Esophagus squamous epithelium (tissue), 5 donors: ENCODE measurements at places on chromosomes 11 and 22.

- DNase-seq: no peak
Measured at GRCh38 chr11:88280673-88281316, 56.7 kb downstream of the CTSC start.

- no peak for DNase-seq
Measured at GRCh38 chr11:2913776-2914175, 15.4 kb downstream of the PHLDA2 start.

GRCh38 chr11:29093416-29094120, 923.3 kb downstream of the KCNA4 start:
- DNase-seq: no peak

- no peak for DNase-seq
Measured at GRCh38 chr11:3165152-3165705, at the start of gene OSBPL5. OSBPL5 (minus strand) TSS chr11:3165310; CDS start chr11:3129148, 36,162 bp downstream.

DNA sequence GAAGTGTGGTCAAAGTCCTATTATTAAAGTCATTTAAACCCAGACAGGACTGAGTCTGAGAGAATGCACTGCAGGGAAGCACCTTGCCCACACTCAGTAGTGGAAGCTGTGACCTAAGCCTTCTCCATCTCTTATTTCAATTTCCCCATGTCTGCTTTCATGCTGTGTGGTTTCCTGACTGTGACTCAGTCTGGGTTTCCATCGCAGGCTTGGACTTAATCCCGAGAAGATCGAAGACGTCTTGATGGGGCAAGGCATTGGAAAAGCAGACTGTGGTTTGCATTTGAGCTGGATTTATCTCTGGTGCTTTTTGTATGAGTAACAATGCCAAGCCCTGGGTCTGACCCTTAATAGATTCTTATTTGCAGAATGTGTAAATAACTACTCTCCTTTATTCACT, 238.9 kb downstream of the NTM start:
- DNase-seq: no peak

DNA sequence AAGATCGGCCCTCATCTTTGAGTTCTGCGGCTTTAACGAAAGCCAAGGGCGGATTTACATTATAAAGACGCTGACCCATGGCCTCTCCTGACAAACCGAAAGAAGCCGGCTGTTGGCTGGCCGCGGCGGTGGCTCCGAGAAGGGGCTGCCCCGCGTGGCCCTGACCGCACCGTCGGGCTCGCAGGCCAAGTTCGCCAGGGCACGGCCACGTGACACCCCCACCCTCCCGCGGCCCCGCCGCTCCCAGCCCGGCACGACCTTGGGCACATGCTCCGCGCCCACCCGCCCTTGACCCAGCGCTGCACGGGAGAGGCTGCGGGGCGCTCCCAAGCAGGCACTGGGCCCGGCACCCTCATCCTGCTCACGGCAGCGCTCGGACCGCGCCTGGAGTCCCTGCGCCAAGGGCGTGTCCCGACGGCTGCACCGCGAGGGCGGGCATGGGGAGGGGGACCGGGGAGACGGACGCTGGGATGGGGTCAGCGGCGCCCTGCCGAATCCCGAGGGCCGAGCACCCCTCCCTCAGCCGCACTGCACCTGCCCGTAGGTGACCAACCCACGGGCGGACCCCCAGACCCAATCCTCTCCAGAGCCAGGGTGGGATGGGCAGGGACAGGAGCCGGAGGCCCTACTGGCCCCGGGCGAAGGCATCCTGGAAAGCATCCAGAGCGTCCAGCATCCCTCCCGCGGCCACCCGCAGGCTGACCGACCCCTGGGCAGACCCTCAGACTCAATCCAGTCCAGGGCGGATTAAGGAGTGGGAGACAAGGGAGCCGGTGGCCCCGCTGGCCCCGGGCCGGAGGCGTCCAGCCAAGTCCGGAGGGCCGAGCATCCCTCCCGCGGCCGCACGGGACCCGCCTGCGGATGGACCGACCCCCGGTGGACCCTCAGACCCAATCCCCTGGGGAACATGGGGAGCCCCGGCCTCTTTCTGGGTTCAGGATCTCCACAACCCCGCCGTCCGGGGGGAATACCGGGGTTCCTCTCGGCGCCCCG, 759 bp downstream of the CPT1A start:
- no peak for DNase-seq

DNA sequence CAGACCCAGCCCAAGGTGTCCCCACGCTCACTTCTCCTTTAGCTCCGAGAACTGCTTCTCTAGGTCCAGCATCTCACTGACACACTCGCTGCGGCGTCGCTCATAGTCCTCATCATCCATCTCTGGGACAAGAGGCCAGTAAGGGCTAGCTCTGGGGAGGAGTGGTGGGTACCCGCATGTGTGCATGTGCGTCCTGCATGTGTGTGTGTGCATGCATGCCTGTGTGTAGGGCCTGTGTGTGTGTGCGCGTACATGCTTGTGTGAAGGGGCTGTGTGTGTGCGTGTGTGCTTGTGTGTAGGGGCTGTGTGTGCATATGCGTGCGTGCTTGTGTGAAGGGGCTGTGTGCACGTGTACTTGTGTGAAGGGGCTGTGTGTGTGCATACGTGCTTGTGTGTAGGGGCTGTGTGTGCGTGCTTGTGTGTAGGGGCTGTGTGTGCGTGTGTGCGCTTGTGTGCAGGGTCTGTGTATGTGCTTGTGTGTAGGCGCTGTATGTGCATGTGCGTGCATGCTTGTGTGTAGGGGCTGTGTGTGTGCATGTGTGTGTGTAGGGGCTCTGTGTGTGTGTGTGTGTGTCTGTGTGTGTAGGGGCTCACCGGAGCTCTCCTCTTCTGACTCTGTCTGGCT, 3.3 kb downstream of the BRMS1 start:
- no peak for DNase-seq

DNA sequence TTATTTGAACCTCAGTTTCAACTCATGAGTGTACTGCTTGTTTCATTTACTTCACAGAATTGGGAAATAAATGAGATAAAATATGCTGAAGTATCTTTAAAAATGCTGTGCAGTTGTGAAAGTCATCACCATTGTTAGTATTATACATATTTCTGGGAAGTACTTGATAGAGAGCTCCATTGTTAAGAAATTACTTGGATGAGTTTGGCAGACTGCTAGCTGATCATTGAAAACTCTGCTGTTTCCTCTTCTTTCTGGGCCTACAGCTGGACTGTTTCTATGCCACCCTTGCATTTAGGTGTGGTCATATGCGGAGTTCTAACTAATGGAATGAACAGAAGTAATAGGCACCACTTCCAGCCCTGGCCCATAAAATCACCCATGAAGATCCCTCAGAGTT, 10.0 kb downstream of the SIK2 start:
- no peak for DNase-seq

- no peak for DNase-seq
Measured at GRCh38 chr22:27876684-27877083, 42.4 kb downstream of the PITPNB start.

GRCh38 chr11:14184028-14184940, 174.7 kb downstream of the RRAS2 start:
- no peak for DNase-seq

DNA sequence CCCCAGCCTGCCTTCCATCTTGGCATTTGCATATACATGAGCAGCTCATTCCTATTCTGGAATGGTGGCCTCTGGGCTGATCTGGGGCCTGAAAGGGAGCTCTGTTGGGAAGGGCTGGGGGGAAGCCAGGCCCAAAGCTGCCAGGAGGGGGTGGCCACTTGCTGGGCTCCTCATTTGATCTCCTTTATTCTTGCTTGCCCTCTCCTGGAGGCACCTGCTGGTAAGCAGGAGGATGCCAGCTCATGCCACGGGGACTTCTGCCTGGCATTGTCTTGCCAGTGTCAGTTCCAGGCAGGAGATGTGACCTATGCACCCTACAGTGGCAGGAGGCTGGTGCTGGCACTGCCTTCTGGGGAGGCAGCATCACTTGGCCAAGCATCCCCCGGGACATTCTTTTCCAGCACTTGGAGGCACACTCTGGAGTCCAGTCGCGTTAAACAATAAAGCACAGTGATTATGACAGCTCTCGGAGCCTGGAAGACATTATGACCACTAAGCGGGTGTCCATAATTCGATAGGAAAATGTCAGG, 128.3 kb downstream of the NTM start:
- DNase-seq: no peak

DNA sequence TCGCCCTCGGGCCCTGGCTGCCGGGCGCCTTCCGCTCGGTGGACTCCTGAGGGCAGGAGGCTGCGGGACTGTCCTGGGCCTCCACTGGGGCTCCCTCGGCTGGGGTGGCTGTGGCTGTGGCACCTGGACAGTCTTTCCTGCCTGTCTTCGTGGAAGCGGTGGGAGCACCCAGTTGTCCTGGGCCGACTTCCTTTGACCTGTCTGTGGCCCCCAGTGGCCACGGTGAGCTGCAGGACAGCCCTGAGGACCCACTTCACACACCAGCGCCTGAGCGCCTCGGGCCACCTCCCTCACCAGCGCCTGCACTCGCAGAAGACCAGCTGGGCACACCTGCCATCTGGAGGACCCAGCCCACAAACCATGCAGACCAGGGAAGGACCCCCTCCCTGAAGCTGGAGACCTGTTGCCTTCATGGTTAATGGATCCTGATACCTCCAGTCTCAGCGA, 1.8 kb upstream of the EPS8L2 start:
- DNase-seq: no peak

GRCh38 chr11:115190196-115190595, 314.0 kb downstream of the CADM1 start:
- no peak for DNase-seq

GRCh38 chr11:43694477-43694876, 13.9 kb downstream of the HSD17B12 start:
- DNase-seq: no peak

DNA sequence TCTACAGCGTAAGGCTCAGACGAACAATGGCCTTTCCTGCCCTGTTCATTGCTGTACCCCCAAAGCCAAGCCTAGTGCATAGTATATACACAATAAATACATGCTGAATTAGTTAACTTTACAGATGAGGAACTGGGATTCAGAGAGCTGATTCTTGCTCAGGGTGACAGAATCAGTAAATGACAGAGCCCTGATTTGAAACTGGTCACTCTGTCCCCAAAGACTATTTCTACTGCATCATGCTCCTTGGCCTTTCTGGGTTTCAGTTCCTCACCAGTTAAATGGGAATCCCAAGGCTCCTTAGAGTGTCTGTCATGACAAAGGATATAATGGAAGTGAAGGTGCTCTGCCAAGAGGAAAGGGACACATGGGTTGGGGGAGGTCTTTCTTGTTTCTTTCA, 50.5 kb upstream of the TSKU start:
- DNase-seq: no peak

GRCh38 chr11:15471048-15471894, 356.5 kb downstream of the INSC start:
- no peak for DNase-seq

DNA sequence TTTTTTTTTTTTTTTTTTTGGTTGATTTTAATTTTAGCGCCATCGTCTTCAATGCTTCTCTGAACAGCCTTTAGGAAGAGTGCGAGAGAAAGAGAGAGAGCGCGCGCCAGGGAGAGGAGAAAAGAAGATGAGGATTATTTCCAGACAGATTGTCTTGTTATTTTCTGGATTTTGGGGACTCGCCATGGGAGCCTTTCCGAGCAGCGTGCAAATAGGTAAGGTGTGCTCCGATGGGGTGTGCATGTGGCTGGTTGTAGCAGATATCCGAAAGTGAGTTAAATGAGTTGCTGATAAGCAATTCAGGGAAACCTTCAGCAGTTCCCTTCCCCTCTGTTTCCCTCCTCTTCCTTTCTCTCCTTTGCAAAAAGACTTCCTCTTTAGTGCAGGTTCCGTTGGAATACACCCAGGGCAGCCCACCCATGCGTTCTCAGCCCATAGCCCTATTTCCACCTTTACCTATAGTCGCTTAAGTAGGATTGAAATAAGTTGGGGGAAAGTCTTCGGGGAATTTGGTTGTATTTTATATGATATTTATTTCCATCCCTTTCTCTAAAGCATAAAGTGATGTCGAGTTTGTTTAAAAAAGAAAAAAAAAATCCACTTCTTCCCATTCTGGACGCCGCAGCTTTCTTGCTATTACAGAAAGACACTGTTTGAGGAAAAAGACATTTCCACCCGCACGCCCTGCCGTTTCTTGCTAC, 1.1 kb downstream of the GRIA4 start:
- DNase-seq: no peak

- DNase-seq: no peak
Measured at GRCh38 chr11:133999355-133999754, 42.6 kb upstream of the IGSF9B start.

GRCh38 chr11:65352783-65353182, 1.8 kb upstream of the TIGD3 start:
- no peak for DNase-seq

DNA sequence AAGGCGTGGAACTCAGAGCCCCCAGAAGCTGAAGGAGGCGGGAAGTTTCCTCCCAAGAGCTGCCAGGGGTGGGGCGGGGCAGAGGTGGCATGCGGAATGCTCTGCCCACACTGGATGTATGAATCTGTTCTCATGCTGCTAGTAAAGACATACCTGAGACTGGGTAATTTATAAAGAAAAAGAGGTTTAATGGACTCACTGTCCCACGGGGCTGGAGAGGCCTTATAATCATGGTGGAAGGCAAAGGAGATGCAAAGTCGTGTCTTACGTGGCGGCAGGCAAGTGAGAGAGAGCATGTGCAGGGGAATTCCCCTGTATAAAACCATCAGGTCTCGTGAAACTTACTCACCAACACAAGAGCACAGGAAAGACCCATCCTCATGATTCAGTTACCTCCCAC, 57.6 kb downstream of the SMIM38 start:
- DNase-seq: no peak

- no peak for DNase-seq
Measured at GRCh38 chr11:64001484-64002420, 15.5 kb downstream of the OTUB1 start.

- no peak for DNase-seq
Measured at GRCh38 chr11:4697585-4697984, at the start of gene OR51E2. OR51E2 (minus strand) TSS chr11:4697853; CDS start chr11:4682711, 15,142 bp downstream.

- DNase-seq: no peak
Measured at GRCh38 chr22:19643448-19644313, 70.6 kb upstream of the SEPTIN5 start.

GRCh38 chr11:47248304-47248663, 330 bp downstream of the ACP2 start:
- DNase-seq: no peak

- DNase-seq: no peak
Measured at GRCh38 chr11:1574238-1574932, 2.3 kb upstream of the DUSP8 start.

DNA sequence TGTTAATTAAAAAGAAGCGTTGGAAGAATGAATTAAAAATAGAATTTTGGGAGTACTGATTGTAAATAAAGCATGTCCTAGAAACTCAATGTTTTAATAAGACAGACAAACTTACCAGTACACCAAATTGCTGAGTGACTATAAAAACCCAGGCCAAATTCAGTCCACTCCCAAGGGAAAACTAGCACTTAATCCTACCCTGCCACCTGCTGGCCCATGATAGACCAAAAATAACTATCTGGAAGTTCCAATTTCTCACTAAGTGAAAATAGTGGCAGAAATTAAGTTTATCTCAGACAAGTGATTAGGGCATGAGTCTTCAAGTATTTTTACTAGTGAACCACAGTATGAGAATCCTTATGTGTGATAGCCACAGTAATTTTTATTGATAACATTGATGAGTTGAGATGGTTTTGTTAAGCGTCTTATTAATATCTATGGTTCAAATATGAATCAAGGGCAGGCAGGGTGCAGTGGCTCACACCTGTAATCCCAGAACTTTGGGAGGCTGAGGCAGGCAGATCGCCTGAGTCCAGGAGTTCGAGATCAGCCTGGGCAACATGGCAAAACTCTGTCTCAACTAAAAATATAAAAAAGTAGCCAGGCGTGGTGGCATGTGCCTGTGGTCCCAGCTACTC, 9.8 kb upstream of the DDX10 start:
- DNase-seq: no peak

- DNase-seq: no peak
Measured at GRCh38 chr11:11239959-11240358, 113.1 kb downstream of the CSNK2A3 start.

GRCh38 chr11:33692013-33692504, 8.6 kb downstream of the C11orf91 start:
- no peak for DNase-seq
